Smooth muscle cell of the coronary artery (primary cell): ENCODE measurements at places on chromosomes 7 and 10. TPM values are rescaled to one million over a fixed set of nuclear protein-coding genes. Genes with fewer than 3 reads are reported as not detected.

Gene EBLN1
- not detected in 2 replicates for total RNA-seq

Gene ANK3
- total RNA-seq: 10.8 and 48.9 TPM in 2 replicates

Gene VIM
- 4,768 and 5,740 TPM in 2 replicates for total RNA-seq

Gene PCGF5
- total RNA-seq: 13.2 and 50.4 TPM in 2 replicates

Gene CCDC71L
- 12.1 and 15.4 TPM in 2 replicates for total RNA-seq

Gene ENO4
- total RNA-seq: 0.35 and 0.45 TPM in 2 replicates

Gene STEAP4
- total RNA-seq: 0.08 and 15.0 TPM in 2 replicates

Gene HOXA7
- not detected in 2 replicates for total RNA-seq

Gene CALML5
- not detected in 2 replicates for total RNA-seq

Gene IGFBP3
- 73.8 and 149 TPM in 2 replicates for total RNA-seq

Gene HOXA3
- not detected in 2 replicates for total RNA-seq

Gene COBL
- under 0.01 TPM in 1 of 2 replicates, not detected in the other for total RNA-seq

Gene CELF2
- total RNA-seq: 7.6 and 28.4 TPM in 2 replicates

Gene PDE6C
- not detected in 2 replicates for total RNA-seq

Gene SCIN
- 0.23 and 0.75 TPM in 2 replicates for total RNA-seq

Gene PRKAR2B
- 0.08 and 1.5 TPM in 2 replicates for total RNA-seq

Gene TMEM213
- not detected in 2 replicates for total RNA-seq

Gene NPFFR1
- total RNA-seq: not detected in 2 replicates

Gene MRC1
- total RNA-seq: 0.12 TPM in 1 of 2 replicates, not detected in the other

Gene NIPSNAP2
- total RNA-seq: 24.2 and 32.8 TPM in 2 replicates

Gene ANKRD61
- 0.15 and 0.35 TPM in 2 replicates for total RNA-seq

Gene LRRD1
- under 0.01 TPM in 1 of 2 replicates, not detected in the other for total RNA-seq

Gene CFAP69
- 3.7 and 19.4 TPM in 2 replicates for total RNA-seq

Gene MSS51
- 0.60 and 1.8 TPM in 2 replicates for total RNA-seq

Gene WDR11
- 54.5 and 64.7 TPM in 2 replicates for total RNA-seq

Gene GPNMB
- 45.9 and 507 TPM in 2 replicates for total RNA-seq

Gene DYNC1I1
- 0.45 and 0.47 TPM in 2 replicates for total RNA-seq

Gene PGAM1
- 227 and 387 TPM in 2 replicates for total RNA-seq

Gene MET
- 1.9 and 16.9 TPM in 2 replicates for total RNA-seq

Gene SSC4D
- total RNA-seq: 0.68 TPM in 1 of 2 replicates, not detected in the other

Gene PAPOLB
- total RNA-seq: 0.08 TPM in 1 of 2 replicates, not detected in the other

Gene VPS41
- total RNA-seq: 57.7 and 84.1 TPM in 2 replicates

Gene SLC26A5
- not detected in 2 replicates for total RNA-seq

Gene HMX3
- not detected in 2 replicates for total RNA-seq

Gene TSPAN13
- total RNA-seq: 0.23 and 30.8 TPM in 2 replicates
